ENCODE measurements at places on chromosomes 12 and 14. TPM values are rescaled to one million over a fixed set of nuclear protein-coding genes. Genes with fewer than 3 reads are reported as not detected.

KCNC2 gene
- total RNA-seq: not detected

KRT85 gene
- not detected for total RNA-seq

RDH16 gene
- not detected for total RNA-seq

KLRB1 gene
- 4.4 TPM for total RNA-seq

CFAP73 gene
- not detected for total RNA-seq

RNASE2 gene
- total RNA-seq: not detected

BHLHE41 gene
- total RNA-seq: 1.5 TPM

FAM186B gene
- total RNA-seq: 7.0 TPM

DIO3 gene
- 1.8 TPM for total RNA-seq

ABCB9 gene
- 1.6 TPM for total RNA-seq

NKX2-8 gene
- total RNA-seq: not detected

Measured in stomach (tissue), 19 donors.